Mesenteric fat pad (tissue), 1 donor: ENCODE measurements at places on chromosomes 6 and 20. TPM values are rescaled to one million over a fixed set of nuclear protein-coding genes. Genes with fewer than 3 reads are reported as not detected.
A peak's percentile ranks its signal among the peaks of the same experiment; 100 is the strongest.

DNA sequence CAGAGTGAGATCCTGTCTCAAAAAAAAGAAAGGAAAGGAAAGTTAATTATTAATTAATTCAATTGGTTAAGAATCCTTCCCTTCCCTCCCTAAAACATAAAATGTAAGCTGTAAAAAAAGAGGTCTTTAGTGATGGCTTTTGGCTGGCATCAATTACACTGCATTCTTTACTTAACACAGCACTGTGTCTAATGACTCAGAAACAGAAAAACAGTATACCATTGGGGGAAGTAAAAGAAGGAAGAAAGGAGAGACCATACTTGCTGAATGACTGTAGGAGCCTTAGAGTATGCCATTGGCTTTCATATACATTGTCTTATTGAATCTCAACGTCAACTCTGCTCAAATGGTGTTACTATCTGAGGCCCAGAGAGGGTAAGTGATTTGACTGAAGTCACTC is 18.3 kb upstream of the CITED2 start:
- no peak for DNase-seq

DNA sequence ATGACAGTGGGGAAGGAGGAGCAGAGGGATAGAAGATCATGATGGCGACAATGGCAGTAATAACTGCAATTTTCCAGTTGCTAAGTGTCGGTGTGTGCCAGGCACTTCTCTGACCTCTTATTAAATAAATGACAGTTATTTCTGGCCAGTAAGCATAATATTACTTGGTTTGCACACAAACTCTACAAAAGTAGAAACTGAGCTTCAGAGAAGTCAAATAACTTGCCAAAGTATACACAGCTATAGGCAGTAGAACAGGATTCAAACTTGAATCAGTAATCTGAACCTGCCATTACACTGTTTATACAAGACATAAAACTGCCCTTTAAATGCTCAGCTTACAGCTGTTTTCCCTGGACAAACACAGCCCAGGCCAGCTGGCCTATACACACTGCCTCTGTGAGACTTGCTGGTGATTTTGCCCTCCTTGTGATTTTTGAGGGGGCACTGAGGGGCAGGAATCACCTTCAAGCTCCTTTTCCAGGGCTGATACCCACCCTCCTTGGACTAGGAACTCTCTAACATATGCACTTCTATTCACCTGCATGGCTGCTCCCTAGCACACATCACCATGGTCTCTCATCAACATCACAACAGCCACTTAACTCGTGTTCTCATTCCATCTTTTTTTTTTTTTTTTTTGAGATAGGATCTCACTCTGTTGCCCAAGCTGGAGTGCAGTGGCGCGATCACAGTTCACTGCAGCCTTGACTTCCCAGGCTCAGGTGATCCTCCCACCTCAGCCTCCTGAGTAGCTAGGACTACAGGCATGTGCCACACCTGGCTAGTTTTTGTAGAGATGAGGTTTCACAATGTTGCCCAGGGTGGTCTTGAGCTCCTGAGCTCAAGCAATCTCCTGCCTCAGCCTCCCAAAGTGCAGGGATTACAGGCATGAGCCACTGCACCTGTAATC is 63.6 kb downstream of the SLC23A2 start:
- no peak for DNase-seq

- DNase-seq = no peak
Observed at GRCh38 chr6:46521464-46521971, 30.3 kb upstream of the RCAN2 start.

DNA sequence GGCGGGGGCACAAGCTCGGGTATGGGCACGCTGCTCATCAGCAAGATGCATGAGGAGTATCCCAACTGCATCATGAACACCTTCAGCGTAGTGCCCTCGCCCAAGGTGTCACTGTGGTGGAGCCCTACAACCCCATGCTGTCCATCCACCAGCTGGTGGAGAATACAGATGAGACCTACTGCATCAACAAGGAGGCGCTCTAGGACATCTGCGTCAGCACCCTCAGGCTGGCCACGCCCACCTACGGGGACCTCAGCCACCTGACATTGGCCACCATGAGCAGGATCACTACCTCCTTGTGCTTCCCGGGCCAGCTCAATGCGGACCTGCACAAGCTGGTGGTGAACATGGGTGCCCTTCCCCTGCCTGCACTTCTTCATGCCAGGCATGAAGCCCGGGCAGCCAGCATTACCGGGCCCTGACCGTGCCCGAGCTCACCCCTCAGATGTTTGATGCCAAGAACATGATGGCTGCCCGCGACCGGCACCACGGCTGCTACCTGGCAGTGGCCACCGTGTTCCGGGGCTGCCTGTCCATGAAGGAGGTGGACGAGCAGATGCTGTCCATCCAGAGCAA is 12.8 kb downstream of the GABRR2 start:
- DNase-seq = no peak

DNA sequence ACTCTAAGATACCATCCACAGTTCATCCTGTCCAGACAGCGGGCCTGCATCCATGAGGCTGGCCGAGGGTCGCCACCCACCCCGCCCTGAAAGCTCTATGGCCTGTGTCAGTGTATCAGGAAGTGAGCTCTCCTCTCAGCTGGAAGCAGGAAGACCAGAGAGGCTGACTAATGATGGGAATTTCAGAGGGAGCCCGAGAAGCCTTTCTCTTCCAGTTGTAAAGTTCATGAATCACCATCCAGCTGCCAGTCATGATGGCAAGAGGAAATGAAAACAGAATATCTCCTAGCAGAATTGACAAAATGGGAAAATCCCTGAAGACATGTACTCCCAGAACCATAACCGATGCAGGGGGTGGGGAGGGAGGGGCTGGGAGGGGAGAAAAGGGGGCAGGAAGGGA is 109.6 kb upstream of the RPS6KA2 start:
- no peak for DNase-seq

GRCh38 chr6:31634131-31634530 is 13.6 kb downstream of the PRRC2A start:
- no peak for DNase-seq

- DNase-seq = peak; percentile 65
Observed at GRCh38 chr6:158049055-158050028, 67.7 kb downstream of the SYNJ2 start.

DNA sequence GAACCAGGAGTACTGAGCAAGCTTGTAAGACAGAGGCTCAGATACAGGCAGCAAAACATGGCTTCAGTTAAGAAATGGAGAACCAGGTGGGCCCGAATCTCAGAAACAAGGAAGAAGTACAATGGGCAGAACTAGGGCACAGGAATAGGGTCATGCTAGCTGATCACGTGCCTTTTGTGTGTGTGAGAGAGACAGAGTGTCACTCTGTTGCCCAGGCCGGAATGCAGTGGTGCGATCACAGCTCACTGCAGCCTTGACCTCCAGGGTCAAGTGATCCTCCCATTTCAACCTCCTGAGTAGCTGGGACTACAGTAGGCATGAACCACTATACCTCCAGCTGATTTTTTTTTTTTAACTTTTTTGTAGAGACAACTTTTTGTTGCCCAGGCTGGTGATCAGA is 257.8 kb downstream of the UST start:
- DNase-seq = no peak

DNA sequence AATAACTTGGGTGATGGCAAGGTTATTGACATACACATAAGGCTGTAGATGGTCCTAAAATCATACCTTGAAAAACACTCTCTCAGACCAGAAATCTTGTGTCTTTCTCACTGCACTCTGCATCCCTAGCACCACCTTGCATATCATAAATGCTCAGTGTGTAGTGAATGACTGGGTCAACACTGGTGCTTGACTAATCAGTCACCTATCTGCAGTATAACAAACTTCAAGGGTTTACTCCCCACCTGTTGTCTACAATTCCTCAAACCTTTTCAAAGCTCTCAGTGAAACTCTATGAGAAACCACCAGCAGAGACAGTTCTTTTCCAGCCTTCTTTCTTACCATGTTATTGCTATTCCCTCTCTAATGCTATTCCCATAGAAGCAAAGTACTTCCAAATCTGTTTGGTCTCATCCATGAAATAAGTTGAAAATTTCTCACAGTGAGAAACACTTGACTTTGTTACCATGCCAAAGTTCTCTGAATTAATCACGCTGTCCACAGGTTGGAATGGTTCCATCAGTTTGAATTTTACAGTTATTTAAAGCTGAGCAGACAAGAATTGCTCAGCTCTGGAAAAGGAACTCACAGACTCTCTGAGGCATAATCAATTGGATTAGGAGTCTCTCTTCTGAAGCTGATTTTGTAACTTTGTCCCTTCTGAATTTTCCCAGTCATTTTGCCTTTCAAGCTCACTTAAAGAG is 104.8 kb upstream of the EYA4 start:
- no peak for DNase-seq

- DNase-seq = no peak
Observed at GRCh38 chr6:129608886-129609537, 101.0 kb downstream of the ARHGAP18 start.

DNA sequence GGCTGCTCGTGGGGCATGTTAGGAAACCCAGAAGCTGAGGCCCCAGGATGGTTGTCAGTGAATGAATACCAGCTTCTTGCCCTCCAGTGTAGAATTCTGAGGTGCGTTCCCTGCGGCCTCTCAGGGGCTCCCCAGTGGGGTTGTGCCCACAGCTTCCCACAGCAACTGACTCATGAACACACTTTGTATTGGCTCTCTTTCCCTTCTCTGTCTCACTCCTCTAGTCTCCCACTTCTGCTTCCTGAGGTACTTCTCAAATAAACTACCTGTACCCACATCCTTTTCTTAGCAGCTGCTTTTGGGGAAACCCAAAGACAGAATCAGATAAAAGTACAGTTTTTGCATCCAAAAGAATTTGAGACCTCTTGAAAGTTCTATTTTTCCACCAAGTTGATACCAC is 107.7 kb upstream of the JAG1 start:
- no peak for DNase-seq

GRCh38 chr6:90401933-90402830 is 105.5 kb upstream of the BACH2 start:
- DNase-seq = no peak

DNA sequence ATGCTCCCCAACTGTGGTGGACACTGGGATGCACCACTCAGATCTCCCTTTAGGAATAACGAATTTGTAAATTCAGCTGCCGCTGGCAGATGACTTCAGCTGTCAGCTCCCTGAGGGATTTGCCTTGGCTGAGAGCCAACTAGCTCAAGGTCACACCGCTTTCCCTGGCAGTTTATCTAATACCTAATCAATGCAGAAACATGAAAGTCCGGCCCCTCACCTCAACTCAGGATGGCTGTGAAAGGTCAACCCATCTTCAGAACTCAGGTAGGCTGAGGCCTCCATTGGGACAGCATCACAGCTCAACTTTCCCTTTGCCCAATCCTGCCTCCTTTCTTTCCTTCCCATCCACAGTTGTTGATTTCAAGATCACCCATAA is 22.8 kb upstream of the SCGN start:
- no peak for DNase-seq

DNA sequence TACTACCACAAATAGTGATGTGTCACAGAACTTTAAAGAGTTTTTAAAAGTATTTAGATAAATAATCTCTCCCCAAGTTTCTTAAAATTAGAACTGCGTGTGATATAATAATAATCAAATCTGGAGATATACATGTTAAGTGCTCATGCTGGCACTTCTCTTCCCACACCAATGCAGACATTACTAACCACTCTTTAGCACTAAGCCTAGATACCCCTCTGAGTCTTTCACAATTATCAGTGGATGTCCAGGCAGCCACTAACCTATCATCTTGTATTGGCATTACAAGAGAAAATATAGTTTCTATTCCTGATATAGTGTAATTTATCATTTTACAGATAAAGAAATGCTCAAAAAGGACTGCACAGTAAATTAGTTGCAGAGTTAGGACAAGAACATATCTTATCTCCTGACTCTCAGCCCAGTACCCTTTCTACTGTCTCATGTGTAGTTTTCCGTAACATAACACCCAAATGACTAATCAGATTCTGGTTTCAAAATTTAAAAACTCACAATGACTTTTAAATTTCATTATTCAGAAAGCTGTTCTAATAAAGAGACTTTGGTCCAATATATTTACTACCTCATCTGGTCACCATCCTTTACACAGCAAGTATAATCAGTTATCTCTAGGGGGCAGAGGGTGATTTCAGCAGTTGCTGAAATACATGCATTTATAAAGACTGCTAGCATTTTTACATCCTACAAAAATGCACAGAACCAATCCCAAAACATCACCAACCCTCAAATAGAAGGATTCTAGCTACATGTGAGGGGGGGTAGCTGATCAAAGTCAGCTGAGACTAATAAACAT is 215.5 kb upstream of the MCHR2 start:
- no peak for DNase-seq

DNA sequence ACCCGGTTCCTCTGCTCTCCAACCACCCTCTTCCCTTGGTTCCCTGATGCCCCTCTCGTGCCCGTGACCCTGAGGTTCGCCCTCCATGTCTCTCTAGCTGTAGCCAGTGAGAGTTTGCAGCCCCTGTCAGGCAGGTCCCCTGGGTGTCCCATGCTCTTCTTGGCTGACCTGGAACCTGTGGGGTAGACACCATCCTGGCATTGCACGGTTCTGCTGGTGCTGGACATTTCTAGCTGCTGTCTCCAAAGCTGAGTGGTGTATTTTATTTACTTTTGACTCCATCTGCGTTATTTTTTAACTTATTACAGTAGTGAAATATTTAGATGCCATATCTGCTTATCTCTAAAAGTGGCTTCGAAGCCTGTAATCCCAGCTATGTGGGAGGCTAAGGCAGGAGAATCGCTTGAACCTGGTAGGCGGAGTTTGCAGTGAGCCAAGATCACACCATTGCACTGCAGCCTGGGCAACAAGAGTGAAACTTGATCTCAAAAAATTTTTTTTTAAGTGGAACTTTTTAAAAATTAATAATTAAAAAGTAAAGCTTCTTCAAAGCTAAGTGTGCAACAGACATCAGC is 12.5 kb downstream of the ENTPD6 start:
- no peak for DNase-seq

DNA sequence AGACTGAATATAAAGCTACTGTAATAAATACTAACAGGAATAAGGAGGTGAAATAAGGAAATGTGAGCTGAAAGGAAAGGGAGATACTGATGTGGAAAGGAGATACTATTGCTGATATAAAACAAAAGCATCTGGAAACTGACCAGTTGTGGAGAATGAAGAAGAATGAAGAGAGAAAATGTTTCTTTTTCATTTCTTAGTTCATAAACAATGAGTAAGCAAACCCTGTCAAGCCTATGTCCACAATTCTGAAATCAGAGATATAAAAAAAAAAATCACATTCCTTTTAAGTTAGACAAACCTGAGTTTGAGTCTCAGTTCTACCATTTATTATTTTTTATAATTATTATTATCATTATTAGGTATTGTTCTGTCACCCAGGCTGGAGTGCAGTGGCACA is 121.6 kb upstream of the GJE1 start:
- DNase-seq = no peak

OR2H1 gene
- not detected for total RNA-seq

COL21A1 gene
- 1.3 TPM for total RNA-seq

FAM50B gene
- 6.1 TPM for total RNA-seq

CYP39A1 gene
- 1.1 TPM for total RNA-seq

SLC13A3 gene
- total RNA-seq = 1.5 TPM

PTCHD4 gene
- 1.4 TPM for total RNA-seq

NCOA3 gene
- 37.0 TPM for total RNA-seq
